ENCODE measurements at places on chromosomes 4 and X.

DNA sequence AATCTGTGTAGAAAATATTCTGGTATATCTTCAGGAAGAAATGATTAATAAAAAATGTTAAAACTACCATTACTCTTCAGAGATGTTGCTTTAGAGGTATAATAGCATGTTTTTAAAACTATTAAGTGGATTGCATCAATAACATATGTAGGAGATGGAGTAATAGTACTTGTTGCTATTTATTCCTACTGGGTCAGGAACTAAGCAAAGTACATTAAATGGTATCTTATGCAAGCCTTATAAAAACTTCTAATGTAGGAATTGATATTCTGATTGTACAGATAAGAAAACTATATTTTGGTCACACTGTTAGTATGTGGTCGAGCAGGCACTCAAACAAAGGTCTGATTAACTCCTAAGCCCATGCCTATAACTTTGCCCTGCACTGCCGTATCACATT lies 31.4 kb upstream of the PDLIM5 start:
- DNase-seq, result no peak

DNA sequence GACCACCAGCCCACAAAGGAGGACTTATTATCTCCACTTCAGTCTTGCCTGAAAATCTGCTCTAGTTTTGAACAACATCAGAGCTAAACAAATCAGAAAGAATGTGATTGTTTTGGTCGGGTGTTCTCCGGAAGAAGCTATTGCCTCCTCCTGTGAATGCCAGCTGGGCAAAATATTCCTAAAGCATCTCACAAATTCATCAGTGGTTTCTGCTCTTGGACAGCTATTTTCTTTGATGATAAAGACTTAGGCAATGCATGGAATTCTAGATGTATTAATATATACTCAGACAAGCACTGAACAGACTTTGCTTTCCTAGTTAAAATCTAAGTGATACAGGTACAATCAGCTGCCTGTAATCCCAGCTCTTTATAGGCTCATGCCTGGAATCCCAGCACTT lies 71.8 kb downstream of the ASMT start:
- DNase-seq, result no peak

GRCh38 chr4:140095694-140096482 lies 58.1 kb downstream of the MAML3 start:
- DNase-seq, result peak; percentile 32

GRCh38 chr4:4640692-4641091 lies 98.8 kb upstream of the STX18 start:
- DNase-seq, result no peak

DNA sequence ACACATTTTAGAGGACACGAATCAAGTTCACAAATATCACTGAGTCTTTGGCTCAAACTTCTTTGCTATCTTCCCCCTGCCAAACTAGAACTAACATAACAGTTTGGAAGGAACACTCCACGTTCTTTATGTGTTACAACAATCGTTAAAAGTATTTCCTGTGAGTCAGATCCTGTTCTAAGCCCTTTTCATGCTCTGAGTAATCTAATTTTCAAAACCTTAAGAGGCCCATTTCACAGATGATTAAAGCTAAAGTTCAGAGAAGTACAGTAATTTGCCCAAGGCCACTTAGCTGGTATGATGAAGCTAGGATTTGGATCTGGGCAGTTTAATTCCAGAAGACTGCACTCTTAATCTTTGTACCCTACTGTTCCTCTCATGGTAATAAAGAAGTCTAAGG lies 854.4 kb upstream of the INTU start:
- no peak for DNase-seq

- no peak for DNase-seq
Observed at GRCh38 chr4:183747931-183748670, 89.0 kb downstream of the TRAPPC11 start.

All from amniotic stem cell (primary cell).